ENCODE measurements at places on chromosomes 4 and X. TPM values are rescaled to one million over a fixed set of nuclear protein-coding genes. Genes with fewer than 3 reads are reported as not detected.

DNA sequence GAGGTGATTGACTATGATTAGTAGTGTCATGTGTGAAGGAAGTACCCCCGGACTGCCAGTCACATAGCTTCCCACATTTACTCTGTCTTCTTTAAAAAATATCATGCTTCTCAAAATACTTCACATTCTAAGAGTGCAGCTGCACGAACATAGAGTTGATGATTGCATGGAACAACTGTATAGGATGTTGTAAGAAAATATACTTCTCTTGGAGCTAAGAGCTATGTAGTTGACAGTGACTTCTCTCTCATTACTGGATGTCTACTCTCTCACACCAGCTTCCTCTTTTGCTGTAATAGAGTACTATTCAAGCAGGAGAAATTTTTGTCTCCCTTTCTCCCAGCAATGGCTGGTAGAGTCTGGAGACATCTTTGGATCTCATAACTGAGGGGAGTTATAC lies 99.4 kb upstream of the PUDP start:
- H3K4me1 ChIP-seq, result peaks cover 46% of the 10 kb centered on the region
- H3K27ac ChIP-seq, result peak overlapping the region; percentile 15
- H3K4me3 ChIP-seq, result no peak overlapping the region
- no peak for DNase-seq
- no peaks in the 10 kb centered on the region for H3K27me3 ChIP-seq
- H3K36me3 ChIP-seq, result no peaks in the 10 kb centered on the region

The SSX3 gene
- not detected for total RNA-seq

DNA sequence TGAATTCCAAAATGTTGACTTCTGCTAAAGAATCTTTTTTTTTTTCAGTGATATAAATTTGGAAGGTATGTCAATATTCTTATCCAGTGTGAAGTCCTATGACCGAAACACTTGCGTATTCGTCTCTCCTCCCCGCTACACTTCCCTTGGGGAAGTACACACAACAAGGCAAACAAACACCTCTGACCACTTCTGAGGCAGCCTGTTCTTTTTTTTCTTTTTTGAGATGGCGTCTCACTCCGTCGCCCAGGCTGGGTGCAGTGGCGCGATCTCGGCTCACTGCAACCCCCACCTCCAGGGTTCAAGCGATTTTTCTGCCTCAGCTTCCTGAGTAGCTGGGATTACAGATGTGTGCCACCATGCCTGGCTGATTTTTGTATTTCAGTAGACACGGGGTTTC lies 78.1 kb upstream of the DHRSX start:
- no peak overlapping the region for H3K4me3 ChIP-seq
- no peaks in the 10 kb centered on the region for H3K27me3 ChIP-seq
- no peak for DNase-seq
- H3K27ac ChIP-seq, result no peak overlapping the region
- no peaks in the 10 kb centered on the region for H3K4me1 ChIP-seq
- no peaks in the 10 kb centered on the region for H3K36me3 ChIP-seq

DNA sequence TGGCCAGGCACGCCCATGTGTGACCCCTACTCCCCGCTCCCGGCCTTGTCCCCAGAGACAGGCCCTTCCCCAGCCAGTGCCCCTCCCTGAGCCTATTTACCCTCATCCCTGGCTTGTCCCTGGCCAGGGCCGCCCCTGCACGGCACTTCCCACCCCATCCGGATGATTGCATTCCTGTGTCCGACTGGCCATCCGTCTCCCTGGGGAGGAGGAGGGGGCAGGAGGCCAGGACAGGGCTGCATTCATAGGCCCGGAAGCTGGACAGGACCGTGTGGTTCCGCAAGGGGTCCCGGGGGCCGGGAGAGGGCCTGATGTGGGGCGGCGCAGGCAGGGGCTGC lies 22.8 kb downstream of the CTBP1 start:
- H3K27me3 ChIP-seq, result no peaks in the 10 kb centered on the region
- H3K4me1 ChIP-seq, result peaks cover 5% of the 10 kb centered on the region
- H3K36me3 ChIP-seq, result peaks cover 3% of the 10 kb centered on the region
- DNase-seq, result no peak
- no peak overlapping the region for H3K4me3 ChIP-seq

The CTSO gene
- total RNA-seq, result 18.9 TPM

Data from Karpas-422 (cell line).